ENCODE measurements at places on chromosomes 5 and 9. TPM values are rescaled to one million over a fixed set of nuclear protein-coding genes. Genes with fewer than 3 reads are reported as not detected.

DNA sequence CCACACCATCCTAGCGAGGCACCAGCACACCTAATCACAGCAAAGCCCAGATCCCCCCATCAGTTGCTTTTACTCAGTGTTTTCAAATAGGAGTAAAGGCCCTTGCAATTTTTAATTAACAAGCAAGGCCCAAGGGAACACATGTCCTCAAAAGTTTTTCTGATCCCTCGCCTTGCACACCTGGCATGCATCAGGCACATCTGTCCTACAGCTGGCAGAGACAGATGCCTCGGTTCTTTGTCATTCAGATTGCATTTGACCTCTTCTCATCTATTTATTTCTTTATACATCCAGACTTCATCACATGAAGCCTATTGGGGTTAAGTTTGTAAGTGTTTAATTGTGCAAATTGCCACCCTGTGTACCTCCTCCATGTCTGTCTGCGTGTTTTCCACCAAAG lies 241.4 kb downstream of the MARCHF11 start:
- no peak for DNase-seq

- DNase-seq = no peak
These were observed 198.7 kb upstream of the HAPLN1 start for GRCh38 chr5:83919071-83920041.

SLC45A2 gene
- not detected for total RNA-seq

PCDHGA9 gene
- 3.2 TPM for total RNA-seq

GRCh38 chr9:129835860-129836223 lies 584 bp downstream of the USP20 start:
- no peak for DNase-seq

LHX3 gene
- not detected for total RNA-seq

- DNase-seq = no peak
These were observed 350.3 kb upstream of the ACTBL2 start for GRCh38 chr5:57832875-57833274.

DNA sequence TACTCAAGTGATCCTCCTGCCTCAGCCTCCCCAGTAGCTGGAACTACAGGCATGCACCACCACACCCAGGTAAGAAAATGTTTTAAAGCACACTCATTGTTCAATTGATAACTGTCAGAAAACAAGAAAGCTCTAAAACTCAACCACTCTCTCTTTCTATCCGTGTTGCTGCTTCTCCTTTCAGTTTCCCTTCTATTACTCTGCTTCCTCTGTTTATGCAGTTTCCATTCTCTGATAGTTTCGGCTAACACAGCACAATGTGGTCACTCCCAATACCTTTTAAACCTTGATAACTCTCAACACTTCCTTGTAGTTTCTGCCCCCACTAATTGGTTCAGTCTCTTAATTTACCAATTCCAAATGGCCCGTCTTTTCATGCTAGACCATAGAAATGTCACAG lies 59.2 kb upstream of the NR4A3 start:
- no peak for DNase-seq

DNA sequence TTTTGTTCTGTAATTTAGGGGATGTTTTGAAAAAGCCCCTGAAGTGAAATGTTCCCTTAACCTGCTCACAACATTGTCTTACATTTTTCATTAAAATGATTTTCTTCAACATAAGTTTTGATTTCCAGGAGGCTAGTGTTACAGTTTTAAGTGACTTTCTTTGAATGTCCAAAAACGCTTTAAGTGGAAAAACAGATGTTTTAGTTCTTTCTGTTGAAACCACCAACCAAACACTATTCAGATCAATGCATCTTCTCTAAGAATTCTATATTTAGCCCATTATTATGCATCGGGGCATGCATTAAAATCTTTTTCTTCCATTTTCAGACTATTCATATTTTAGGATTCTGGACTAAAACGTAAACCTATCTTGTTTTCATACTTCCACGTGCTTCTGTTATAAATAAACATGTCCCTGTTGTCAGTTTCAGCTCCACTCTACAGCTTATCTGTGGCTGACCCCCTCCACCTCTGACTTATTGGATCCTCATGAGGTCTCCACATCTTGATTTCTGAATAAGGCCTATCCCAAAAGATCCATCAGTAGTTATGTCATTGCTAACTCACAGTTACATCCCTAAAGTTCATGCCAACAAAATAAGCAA lies 882.3 kb upstream of the SEMA6A start:
- DNase-seq = no peak

GRCh38 chr5:101515721-101516120 lies 612.6 kb upstream of the ST8SIA4 start:
- DNase-seq = no peak

- no peak for DNase-seq
These were observed 408.3 kb downstream of the ENC1 start for GRCh38 chr5:74232276-74232675.

DNA sequence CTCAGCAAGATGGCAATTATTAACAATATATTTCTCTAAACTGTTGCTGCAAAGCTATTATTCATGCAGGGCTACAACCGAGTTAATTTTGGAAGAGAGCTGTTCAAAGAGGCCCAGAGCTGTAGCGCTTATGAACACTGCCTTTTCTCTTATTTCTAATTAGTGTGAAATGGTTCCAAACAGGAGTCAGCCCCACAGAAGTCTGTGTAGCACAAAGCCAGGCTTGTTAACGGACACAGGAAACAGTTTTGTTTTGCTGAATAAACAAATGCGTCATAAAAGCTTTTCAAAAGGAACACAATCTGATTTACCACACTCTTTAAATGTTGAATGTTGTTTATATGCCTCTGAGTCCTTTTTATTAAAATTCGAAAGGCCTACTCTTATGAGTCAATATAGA lies 396.5 kb downstream of the ANXA1 start:
- no peak for DNase-seq

DMRTA1 gene
- total RNA-seq = 0.60 TPM

Measured in heart left ventricle (tissue), 16 donors.